NCI-H1417 treated with DMSO at 0.1 percent for 48 hours (cell line): ENCODE measurements at places on chromosomes 6 and 20.

DNA sequence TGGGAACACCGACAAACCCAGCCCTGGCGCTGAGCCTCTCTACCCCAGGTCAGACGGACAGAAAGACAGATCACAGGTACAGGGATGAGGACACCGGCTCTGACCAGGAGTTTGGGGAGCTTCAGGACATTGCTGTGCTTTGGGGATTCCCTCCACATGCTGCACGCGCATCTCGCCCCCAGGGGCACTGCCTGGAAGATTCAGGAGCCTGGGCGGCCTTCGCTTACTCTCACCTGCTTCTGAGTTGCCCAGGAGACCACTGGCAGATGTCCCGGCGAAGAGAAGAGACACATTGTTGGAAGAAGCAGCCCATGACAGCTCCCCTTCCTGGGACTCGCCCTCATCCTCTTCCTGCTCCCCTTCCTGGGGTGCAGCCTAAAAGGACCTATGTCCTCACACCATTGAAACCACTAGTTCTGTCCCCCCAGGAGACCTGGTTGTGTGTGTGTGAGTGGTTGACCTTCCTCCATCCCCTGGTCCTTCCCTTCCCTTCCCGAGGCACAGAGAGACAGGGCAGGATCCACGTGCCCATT, 15.3 kb downstream of the VEGFA start:
- DNase-seq, result no peak

DNA sequence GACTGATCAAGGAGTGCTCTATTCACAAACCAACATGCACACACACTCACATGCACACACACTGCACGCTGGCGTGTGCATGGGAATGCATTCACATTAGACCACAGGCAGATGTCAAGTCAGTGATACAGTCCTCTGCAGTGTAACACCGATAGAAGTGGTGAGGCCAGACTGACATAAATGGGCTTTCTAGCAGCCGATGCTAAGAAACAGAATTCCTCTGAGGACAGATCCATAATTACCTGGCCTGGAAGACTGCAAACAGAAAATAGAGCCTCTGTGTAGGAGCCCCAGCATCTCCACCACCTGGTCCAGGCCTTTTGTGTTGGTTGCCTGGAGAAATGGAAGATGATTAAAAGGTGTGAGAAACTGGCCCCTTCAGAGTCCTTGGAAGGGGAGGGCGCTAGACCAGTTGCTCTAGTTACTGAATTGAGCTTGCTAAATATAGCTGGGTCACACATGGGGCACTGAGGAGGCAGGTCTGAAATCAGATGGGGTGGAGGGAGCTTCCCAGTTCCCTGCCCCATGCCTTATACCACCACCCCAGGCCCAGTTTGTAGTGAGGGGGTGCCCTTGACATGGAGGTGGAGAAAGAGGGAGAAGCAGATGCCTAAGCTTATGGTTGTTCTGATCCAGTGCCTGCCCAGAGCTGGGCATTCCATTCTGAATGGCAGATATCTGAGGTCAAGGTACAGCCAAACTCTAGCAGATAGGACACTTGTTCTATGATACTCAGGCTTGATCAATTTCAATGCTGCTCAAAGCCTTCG, 233.8 kb downstream of the LRFN2 start:
- no peak for DNase-seq

DNA sequence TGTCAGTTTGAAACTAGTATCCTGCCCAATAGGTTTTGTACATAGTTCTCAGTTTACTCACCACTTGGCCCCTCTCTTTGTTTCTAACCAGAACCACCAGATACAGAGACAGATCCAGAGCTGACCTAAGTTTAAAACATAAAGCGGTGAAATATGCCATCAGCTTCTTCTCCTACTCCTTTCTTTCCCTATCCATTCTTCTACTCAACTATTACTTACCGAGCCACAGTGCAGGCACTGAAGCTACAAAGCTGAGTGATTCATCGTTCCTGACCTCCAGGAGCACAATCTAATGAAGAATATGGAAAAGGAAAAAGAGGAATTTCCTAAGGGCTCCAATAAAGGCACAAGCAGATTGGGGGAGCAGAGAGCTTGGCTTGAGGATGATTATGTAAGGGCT, 286.0 kb downstream of the FOXC1 start:
- no peak for DNase-seq

GRCh38 chr6:166757232-166758135, 130.4 kb upstream of the RPS6KA2 start:
- no peak for DNase-seq

DNA sequence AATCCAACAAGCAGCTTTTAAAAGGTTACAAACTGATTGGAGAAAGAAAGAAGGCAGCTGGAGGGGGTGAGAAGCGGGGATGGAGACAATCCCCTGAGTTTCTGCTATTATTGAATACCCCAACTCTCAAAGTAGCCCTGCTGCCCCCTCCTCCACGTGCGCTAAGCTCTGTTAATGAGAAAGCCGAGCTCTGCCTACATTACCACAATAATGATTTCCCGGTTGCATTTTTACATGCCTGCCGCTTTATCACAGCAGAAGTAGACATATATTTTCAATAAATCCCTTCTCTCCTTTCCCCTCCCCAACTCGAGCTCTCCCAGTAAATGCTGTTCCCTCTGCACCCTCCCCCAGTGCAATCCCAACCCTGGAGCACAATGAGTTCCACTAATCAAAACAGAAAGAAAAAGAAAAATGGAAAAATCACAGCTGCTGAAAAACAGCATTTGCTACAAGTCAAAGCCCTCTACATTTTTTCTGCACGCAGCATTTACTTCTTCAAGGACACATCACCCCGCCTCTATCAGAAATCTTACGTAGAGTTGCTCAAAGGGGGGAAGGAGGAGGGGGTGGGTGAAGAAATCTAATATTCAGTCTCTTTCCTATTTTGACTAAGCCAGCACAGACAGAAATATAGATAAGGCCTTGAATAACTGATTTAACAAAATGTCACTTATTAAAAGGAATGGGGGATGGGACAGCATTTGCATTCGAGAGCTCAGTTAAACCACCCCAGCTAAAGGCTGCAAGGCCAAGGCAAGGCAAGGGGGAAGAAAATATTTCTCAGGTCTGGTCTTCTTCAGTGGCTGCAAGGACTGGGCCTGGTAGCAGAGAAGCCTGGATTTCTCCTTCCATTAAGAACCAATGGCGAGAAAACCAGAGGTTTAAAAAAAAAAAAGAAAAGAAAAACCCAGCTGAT, 10.7 kb downstream of the TRERF1 start:
- DNase-seq, result no peak

DNA sequence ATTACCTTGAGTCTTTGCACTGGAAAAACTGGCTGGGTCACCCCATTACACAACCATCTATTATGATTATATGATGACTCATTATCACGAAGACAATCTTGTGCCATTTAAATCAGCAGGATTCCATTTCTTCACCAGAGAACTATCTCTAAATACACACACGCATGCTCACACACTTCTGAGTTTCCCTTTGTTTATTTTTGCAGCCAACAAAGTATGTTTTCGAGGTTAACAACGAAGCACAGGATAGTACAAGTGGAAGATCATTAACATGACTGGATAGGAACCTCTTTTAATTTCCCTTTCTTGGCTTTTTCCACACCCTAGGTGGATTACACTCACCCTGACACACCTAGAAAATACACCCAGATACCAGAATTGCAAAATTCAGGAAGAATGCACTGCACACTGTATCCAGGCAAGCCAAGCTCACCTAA, 18.9 kb downstream of the PERP start:
- DNase-seq, result peak; percentile 88

DNA sequence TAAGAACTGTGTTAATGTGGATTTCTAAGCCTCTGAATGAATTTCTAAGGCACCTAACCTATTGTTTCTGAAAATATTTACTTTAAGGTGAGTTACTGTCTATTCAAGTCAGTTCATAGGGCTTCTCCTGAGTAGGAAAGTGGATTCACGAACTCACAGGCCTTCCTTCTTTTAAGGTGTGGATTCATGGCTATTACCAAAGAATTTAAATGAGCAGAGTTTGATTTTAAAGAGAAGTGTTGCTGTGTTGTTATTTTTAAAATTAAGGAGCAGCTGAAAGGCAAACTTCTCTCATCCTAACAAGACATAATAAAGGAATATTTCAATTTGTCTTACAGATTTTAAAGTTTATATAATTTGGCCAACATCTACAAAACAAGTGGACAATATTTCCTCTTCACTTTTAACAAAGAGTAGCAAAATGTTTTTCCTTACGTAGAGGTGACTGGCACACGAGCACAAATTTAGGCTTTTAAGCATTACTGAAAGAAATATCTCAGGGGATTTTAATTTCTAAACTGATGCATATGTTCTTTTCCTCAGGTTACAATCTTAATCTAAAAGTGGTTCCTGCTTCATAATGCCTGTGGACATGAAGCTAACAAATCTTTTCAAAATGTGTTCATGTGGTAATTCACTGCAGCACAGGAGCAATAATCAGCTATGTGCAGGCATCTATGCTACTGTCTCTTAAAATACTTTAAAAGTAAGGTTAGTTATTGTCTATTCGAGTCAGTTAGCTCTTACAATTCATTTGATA, 602 bp upstream of the TSPYL4 start:
- no peak for DNase-seq

DNA sequence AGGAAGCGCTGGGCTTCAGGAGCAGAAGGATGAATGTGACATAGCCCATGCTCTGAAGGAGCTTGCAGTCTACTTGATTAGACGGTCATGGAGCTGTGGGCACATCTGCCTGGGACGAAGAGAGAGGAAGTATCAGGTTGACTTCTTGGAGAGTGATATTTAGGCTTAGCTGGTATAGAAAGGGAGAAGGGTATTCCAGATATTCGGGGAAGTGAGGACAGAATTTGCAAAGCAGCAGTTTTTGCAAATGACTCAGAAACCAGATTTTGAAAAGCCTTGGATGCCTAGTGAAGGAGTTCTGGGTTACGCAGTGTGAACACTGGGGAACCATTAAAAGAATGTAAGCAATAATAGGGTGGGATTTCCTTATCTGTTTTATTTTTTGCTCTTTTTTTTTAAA, 60.7 kb downstream of the EYA4 start:
- no peak for DNase-seq

DNA sequence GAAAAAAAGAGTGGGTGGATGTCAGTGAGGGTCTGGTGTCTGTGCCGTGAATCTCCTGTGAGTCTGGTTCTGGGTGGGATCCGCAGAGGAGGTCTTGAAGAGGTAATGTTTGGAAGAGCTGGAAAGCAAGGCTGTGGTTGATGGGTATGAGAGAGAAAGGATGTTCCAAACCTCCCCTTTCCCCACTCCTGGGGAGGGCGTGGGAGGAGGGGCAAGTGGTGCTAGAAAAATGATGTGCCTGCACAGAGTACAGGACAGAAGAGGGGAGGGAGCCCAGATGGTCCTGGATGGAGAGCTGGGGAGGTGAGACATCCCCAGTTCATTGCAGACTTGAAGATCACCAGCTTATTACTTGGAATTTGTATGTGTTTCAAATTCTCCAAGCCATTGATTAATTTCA, 3.1 kb downstream of the CNPY3 start:
- DNase-seq, result no peak

DNA sequence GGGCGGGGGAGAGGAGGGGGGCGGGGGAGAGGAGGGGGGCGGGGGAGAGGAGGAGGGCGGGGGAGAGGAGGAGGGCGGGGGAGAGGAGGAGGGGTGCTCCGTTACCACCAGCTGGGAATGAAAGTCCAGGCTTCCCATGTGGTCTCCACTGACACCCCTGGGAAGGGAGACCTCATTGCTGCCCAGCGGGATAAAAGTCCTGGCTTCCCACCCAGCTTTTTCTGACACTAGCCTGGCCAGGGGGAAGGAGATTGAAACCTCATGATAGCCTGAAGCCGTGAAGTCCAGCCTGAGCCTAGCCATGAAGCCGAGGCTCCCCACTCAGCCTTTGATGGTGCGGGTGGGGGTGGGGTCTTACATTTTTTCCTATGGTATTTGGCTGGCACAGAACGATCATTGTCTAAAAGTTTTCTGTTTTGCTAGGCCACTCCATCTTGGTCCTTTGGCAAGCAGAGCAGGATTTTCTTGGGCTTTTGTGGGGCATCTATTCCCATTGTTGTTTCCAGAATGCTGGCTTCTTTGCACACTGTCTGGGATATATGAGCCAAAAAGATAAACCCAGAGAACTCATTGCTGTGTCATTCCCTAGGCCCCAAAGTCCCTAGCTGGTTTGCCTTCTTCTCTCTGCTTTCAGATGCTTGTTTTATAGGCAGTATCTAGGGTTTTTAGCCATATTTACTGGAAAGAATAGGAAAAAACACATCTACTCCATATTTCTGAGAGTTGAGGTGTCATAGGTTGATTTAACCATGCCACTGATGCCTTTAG, 67.9 kb upstream of the RNF24 start:
- DNase-seq, result no peak

DNA sequence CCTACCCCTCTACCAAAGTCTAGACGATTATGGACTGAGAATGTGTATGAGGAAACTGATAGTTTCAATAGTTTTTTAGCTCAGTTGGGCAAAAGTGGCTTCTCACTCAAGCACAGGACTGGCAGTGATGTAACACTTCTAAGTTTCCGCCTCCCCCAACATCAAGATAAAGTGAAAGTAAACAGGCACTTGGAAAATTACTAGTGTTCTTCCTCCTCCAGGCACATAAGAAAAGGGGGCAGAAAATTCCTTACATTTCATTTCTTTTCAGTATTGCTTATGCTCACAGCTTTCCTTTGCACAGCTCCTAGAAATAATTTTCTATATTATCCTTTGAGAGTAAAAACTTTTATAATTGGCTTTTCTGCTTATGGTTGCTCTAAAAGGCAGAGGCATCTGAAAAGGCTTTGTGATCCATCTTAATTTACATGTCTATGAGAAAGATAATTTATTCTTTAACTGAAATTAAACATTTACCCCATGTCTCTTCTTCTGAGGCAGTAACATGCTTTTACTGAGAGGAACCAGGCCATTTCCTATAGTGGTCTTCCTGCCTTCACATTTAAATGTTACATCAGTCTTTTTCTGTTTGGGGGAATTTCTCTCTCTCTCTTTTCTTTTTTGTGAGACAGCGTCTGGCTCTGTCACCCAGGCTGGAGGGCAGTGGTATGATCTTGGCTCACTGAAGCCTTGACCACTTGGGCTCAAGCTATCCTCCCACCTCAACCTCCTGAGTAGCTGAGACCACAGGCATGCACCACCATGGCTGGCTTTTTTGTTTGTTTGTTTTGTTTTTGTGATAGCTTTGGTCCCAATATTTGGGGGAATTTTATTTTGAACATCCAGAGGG, 65.0 kb upstream of the EEF1A1 start:
- no peak for DNase-seq

DNA sequence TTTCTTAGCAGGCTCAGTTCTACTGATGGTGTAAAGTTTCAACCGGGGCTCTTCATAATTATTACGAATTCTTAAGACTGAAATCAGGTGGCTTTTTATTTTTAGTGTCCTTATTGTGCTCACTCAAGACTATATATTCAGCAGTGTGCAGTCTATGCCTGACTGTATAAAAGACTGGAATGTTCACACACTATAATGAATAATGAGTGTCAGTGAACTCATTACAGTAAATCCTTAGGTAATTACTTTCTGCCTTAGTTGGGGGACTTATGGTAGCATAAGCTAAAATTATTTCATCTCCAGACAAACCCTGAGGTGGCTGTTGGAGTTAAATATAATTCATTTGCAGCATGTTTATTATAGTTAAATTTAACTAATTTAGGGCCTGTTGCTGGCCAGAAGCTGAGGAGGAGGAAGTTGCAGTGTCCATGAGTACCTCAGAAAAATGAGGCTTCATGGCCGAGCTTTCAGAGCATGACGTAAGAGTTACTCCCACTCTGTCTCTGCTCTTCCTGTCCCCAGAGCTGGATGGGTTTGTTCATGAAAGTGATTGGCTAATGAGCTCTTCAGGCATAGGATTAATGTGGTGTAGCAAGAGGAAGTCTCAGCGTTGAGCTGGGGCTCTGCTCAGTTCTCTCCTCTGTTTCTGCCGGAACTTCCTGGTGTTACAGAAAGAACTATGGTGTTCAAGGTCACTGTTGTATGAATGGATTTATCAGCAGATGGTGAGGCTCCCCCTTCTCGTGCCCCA, 335.7 kb downstream of the NRN1 start:
- no peak for DNase-seq

GRCh38 chr6:107698146-107698545, 126.0 kb downstream of the SCML4 start:
- DNase-seq, result no peak
